NCI-H1436 (cell line): ENCODE measurements at places on chromosomes 11 and 22.

- no peak for DNase-seq
These were observed 30.7 kb downstream of the SHISAL1 start for GRCh38 chr22:44281768-44282637.

- DNase-seq: no peak
These were observed 246.9 kb upstream of the LUZP2 start for GRCh38 chr11:24249921-24250320.

DNA sequence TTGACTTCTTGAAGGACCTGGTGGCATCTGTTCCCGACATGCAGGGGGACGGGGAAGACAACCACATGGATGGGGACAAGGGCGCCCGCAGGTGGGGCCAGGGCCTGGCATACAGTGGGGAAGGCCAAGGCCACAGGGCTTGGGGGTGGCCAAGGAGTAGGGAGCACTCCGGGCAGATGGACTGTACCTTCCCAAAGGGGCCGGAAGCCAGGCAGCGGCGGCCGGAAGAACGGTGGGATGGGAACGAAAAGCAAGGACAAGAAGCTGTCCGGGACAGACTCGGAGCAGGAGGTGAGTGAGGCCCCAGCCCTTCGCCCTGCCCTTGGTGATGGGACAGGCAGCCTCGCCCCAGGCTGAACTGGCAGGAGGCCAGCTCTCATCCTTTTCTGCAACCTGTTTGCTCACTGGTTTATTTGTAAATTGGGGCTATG is 1.2 kb downstream of the DRAP1 start:
- DNase-seq: no peak

- peak; percentile 19 for DNase-seq
These were observed 8.1 kb downstream of the CCDC15 start for GRCh38 chr11:124961972-124962609.

- DNase-seq: no peak
These were observed 2.4 kb upstream of the MN1 start for GRCh38 chr22:27803841-27804415.

DNA sequence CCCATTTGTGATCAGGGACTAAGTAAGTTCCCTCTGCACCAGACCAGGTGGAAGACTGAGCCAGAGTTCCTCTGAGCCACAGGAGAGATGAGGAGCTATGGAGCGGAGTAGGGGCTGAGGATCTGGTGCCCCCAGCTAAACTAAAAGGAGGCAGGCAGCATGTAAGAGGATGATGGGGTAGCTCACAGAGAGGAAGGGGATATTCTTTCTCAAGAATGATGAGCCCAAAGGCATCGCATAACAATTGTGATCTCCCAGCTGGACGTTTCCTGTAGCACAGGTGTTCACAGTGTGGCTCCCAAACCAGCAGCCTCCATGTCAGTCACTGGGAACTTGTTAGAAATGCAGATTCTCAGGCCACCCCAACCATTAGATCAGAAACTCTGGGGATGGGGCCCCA is 24.4 kb downstream of the ADAMTS8 start:
- DNase-seq: no peak

DNA sequence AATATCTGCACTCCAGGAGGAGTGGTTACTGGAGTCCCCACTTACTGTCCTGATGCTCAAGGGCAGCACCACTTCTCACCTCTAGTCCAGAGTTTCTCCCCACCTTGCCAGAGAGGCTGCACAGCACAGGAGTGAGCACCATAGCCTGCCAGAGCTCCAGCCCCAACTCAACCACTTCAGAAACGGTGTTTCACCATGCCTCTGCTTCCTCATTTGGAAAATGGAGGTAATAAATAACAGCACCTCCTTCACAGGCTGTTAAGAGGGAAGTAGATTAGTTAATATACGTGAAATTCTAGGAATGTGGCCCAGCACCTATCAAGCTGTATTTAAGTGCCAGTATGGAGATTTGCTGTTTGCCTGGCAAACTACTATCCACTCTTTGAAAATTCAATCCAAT is 63.0 kb downstream of the GALNT18 start:
- DNase-seq: no peak

DNA sequence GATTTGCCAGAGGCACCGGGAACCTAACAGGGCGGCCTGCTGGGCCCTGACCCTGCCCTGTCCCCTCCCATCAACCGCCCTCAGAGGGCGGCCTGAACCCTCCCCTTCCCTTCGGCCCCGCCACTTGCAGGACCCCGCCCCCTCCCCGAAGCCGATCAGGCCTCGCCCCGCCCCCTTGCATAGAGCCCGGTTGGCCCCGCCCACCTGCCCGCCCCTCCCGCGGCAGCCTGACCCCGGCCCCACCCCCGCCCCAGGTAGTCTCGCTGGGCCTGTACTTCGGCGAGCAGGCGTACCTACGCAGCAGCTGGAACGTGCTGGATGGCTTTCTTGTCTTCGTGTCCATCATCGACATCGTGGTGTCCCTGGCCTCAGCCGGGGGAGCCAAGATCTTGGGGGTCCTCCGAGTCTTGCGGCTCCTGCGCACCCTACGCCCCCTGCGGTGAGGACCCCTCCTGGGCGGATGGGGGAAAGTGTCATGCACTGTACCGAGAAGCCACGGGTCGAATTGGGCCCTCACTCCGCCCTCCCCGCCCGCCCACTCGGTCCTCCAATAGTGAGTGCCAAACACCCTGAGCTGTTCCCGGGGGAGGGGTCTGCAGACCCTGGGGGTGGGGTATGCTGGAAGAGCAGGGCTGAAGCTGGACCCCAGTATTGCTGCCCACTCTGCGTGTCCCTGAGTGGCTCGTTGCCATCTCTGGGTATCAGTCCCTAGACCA is 94.1 kb downstream of the CACNA1I start:
- no peak for DNase-seq

GRCh38 chr11:75571625-75572024 is 9.6 kb downstream of the SERPINH1 start:
- no peak for DNase-seq

GRCh38 chr11:60570970-60571369 is 55.8 kb downstream of the MS4A13 start:
- no peak for DNase-seq

DNA sequence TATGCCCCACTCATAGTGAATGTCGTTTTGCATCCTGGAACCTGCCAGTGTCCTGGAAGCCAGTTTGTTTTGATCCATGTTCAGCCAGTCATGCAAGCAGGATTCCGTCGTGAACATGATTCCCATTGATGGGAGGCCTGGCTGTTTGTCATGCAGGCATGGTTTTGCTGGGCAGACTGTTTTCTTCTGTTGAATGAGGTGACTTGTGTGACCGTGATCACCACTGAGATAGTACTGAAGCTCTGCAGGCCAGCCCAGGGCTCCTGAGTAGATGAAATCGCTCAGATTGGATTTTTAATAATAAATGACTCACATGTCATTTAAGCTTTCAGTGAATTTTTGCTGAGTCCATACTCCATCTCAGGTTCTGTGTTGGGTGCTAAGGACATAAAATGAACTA is 117.8 kb downstream of the PDE2A start:
- DNase-seq: no peak

GRCh38 chr11:45366619-45367190 is 80.6 kb upstream of the SYT13 start:
- DNase-seq: no peak
